Hepatic stellate cell (primary cell): ENCODE measurements at places on chromosomes 5 and 9.
A peak's percentile ranks its signal among the peaks of the same experiment; 100 is the strongest.

DNA sequence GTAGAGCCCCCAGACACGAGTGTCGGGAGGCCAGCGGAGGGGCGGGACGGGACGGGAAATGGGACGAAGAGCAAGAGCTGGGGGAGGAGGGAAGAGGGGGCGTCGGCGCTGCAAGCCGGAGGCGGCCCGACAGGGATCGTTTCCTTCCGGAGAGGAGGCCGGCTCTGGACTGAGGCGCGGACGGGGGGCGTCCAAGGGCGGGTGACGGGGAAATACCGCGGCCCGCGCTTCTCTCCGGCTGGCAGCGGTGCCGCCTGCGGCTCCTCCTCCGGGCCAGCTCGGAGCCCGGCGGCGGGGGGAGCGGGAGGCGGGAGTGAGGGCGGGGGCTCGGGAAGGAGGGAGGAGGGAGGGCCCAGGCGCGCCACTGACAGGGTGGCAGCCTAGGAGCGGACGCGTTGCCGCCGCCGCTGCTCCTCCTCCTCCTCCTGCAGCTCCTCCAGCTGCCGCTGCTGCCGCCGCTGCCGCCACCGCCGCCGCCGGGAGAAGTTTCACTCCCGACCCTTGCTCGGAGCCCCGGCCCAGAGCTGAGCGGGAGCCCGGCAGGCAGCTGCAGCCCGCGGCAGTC is at the start of gene CHSY3:
TSS of gene CHSY3 (plus strand) at position 364 of the 565 bp plus-strand sequence.
- DNase-seq: peak; percentile 78

- no peak for DNase-seq
Measured at GRCh38 chr5:163727028-163727427, 221.6 kb downstream of the MAT2B start.

DNA sequence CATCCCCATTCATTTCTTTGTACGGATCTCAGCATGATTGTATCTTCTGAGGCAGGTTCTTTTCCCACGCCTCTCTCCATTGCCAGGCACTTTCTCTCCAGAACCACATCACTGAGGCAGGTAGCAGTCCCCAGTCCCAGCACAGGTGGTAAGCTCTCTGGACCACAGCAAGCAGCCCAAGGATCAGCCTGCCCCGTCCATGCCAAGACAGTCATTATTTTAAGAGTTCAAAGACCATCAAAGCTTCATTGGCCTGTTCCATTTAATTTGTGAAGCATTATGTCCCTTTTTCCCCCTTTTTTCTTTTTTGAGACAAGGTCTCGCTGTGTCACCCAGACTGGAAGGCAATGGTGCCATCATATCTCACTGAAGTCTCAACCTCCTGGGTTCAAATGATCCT is 171.7 kb downstream of the AUH start:
- DNase-seq: no peak

GRCh38 chr5:124420952-124421351 is 325.5 kb downstream of the ZNF608 start:
- DNase-seq: no peak

GRCh38 chr5:81749561-81750307 is 1.2 kb downstream of the SSBP2 start:
- no peak for DNase-seq

GRCh38 chr5:144405991-144406390 is 235.3 kb downstream of the KCTD16 start:
- no peak for DNase-seq

DNA sequence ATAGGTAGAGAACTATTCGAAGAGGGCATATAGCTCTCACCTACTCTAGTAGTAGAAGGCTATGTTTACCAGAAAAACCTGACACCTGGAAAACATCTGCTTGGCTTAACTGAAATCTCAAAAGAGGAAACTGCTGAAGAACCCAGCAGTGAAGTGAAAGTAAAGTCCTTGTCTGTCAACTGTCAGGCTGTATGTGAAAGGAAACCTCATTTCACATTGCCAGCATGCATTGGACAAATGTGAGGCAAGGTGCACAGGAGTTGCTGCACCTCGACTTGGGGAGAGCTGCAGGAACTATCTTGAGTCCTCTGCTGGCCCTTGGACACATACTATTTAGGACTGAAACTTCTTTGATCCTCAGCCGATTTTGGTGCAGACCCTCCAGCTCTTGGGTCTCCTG is 53.3 kb downstream of the NREP start:
- DNase-seq: no peak

GRCh38 chr9:2181792-2182191 is 166.6 kb downstream of the SMARCA2 start:
- no peak for DNase-seq

- DNase-seq: no peak
Measured at GRCh38 chr5:124372457-124372856, 374.0 kb downstream of the ZNF608 start.

DNA sequence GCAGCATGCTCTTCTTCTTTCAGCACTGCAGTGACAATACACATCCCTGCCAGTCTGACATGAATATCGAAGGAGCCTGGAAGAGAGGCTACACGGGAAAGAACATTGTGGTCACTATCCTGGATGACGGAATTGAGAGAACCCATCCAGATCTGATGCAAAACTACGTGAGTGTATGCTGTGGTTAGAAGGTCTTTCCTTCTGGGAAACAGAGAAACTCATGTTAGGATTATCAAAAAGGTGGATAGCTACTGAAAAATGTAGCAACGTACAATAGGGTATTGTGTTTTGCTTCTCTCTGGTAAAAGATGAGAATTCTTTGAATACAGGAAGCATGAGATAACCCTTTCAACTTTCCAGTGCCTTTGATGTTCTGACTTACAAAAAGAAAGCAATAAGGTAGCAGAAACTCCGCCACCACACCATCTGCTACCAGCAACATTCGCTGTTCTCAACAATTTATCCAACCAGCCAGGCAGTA is 133.3 kb downstream of the PCSK5 start:
- no peak for DNase-seq

GRCh38 chr5:170361116-170361515 is 28.1 kb downstream of the KCNMB1 start:
- DNase-seq: no peak
